ENCODE measurements at places on chromosomes 16 and 17. TPM values are rescaled to one million over a fixed set of nuclear protein-coding genes. Genes with fewer than 3 reads are reported as not detected.

The ABCC6 gene
- 0.15 TPM for total RNA-seq

The ANKFN1 gene
- total RNA-seq: not detected

The DPEP3 gene
- 2.0 TPM for total RNA-seq

The TRPV3 gene
- 18.2 TPM for total RNA-seq

The RHBDL3 gene
- total RNA-seq: not detected

The CRISPLD2 gene
- 0.25 TPM for total RNA-seq

The BAHCC1 gene
- total RNA-seq: 0.12 TPM

The RAB11FIP4 gene
- 70.5 TPM for total RNA-seq

DNA sequence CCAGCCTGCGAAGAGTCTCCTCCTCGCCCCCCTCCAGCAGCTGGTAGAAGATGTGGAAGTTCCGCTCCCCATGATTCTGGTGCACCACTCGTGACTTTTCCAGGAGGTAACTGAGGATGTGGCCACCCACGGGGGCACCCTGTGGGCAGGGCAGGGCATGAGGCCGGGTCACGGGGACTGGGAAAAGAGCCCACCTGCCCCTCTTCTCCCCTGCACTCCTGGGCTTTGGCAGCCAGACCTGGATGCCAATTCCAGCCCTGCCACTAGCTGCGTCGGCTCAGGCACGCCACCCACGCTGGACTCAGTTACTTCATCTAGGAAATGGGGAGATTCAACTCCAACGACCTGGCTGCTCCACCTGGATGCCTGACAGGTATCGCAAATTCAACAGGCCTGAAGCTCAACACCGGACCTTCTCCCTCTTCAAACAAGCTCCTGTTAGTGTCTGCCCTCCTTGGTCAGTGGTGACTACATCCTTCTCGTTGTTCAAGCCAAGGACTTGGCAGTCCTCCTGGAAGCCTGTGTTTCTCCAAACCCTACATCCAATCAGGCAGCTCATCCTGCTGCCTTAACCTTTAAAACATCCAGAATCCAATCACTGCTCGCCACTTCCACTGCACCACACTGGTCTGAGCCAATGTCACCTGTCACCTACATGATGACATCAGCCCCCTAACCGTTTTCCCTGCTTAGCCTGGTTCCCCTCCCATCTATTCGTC is 11.6 kb downstream of the MYO1C start:
- peaks cover 60% of the 10 kb centered on the region for H3K36me3 ChIP-seq
- H3K4me1 ChIP-seq: peaks cover 12% of the 10 kb centered on the region
- H3K27me3 ChIP-seq: no peaks in the 10 kb centered on the region

DNA sequence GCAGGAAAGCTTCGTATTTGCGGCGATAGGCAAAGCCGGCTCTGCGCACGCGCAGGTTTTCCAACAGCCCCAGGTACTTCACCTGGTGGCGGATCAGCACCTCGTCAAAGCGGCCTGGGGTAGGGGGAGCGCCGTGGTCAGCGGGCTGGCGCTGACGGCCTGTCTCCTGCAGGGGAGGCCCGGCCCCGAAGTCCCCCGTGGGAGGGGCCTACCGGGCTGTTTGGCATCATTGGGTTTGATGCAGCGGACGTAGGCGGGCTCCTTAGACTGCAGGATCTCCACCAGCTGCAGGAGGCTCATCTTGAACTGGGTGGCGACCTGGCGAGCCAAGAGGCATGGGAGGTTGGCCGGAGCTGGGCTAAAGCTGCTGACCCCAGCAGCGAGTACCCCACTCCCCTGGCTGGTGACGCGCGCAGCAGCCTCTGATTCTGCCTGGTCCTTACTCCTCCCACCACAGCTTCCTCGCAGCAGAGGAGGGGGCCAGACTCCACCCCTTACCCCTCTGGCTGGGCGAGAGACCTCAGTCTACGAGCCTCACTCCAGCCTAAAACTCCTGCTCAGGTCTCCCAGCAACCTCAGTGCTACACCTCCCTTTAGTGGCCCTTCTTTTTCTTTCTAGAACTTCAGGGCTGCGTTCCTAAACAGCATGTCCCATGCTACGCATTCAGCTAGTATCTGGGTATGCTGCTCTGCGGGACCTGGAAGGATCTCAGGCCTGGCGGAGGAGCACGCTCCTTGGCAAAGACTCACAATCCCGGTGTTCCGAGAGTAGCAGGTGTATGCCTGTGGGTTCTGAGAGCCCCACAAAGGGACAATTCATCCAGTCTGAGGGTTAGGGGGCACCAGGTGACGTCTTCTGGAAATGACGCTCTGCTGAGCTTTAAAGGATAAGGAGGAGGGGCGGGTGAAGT is 16.1 kb upstream of the CRK start:
- H3K36me3 ChIP-seq: peaks cover 39% of the 10 kb centered on the region
- no peak for DNase-seq
- no peaks in the 10 kb centered on the region for H3K27me3 ChIP-seq
- no peak overlapping the region for H3K4me3 ChIP-seq

DNA sequence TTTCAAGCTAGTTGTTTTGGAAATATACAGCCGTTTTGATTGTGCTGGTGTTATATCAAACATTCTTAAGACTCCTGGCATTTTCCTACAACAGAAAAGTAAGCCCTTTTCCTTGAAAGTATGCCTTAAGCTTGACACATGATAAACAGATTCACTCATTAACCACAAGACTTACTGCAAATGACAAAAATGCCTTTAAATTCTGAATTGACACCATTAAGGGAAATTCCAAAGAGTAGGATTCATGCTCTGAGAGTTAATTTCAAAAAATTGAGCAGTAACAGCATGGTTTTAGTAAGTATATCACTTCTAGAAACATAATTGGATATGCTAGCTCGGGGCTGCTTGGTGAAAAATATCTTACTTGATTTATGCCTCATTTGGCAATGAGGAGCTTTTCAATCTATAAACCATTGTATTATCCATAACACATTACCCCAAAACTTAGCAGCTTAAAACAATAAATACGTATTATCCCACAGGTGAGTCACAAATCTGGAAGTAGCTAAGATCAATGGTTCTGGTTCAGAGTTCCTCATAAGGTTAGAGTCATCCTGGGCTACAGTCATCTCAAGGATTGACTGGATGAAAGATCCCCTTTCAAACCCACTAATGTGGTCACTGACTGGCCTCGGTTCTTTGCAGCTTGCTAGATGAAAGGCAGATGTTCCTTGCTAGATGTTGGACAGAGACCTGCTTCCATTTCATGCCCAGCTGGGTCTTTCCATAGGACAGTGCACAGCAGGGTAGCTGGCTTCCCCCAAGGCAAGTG is 8.2 kb upstream of the PHAF1 start:
- H3K4me1 ChIP-seq: peaks cover 12% of the 10 kb centered on the region
- H3K27ac ChIP-seq: no peak overlapping the region
- H3K36me3 ChIP-seq: peaks cover 22% of the 10 kb centered on the region

DNA sequence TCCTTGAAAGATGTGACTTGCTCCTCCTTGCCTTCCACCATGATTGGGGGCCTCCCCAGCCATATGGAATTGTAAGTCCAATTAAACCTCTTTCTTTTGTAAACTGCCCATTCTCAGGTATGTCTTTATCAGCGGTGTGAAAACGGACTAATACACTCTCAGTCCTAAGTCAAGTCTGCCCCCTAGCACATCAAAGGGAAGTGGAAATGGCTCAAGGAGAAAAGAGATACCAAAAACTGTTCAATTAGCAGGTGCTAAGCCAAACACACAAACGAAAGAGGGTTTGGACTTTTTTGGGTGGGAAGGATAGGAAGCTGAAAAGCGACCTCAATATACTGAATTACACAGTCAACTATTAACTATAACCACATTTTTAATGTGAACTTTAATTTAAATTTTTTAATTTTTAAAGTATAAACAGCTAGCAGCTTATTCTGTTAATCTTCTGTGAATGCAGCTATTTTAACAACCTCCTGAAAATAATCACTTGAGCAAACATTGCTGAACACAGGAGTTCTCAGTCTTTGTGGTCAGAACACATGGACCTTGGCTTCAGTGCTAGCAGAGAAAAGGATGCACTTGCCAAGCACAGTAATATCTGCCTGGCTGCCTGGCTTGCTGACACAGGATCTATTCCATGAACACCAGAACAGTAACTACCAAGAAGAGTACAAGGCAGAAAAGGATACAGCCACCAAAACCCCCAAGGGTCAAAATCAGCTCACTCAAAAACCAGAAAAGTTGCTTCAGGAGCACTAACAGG is 10.9 kb downstream of the ZNF18 start:
- no peaks in the 10 kb centered on the region for H3K27me3 ChIP-seq
- no peak overlapping the region for H3K27ac ChIP-seq
- peaks cover 21% of the 10 kb centered on the region for H3K36me3 ChIP-seq

- DNase-seq: no peak
- no peak overlapping the region for H3K4me3 ChIP-seq
- no peak overlapping the region for H3K27ac ChIP-seq
- H3K4me1 ChIP-seq: peaks cover 5% of the 10 kb centered on the region
- peaks cover 18% of the 10 kb centered on the region for H3K27me3 ChIP-seq
Measured at GRCh38 chr17:57928928-57929327, 26.3 kb downstream of the CUEDC1 start.

GRCh38 chr16:88408561-88409142 is 25.9 kb downstream of the ZNF469 start:
- H3K36me3 ChIP-seq: no peaks in the 10 kb centered on the region
- H3K4me1 ChIP-seq: no peaks in the 10 kb centered on the region
- H3K4me3 ChIP-seq: no peak overlapping the region
- H3K27me3 ChIP-seq: no peaks in the 10 kb centered on the region
- no peak overlapping the region for H3K27ac ChIP-seq

DNA sequence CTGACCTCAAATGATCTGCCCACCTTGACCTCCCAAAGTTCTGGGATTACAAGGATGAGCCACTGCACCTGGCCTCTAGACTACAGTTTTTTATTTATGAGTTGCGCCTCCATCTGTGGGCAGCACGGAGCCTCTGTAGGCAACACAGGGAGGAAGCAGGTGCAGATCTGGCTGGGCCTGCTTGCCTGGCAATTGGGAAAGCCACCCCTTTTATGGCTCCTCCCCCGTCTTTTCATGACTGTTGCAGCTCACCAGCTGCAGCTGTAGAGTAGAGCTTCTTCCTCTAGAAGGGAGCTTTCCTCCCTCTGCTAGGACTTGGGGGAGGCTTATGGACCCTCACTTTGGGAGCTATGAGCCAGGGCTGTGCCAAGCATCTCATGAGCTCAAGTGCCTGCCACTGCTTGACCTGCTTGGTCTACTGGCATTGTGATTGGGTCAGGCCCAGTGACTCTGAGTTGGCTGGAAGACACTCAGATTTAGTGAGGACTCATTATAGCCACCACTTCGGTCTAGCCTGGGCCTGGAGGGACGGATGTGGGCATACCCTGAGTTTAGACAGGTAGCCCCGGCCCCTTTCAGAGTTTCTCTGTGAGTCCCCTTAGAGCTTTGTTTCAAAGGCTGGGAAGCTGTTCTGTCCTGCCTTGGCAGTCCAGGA is 6.9 kb upstream of the SLC7A6 start:
- H3K4me3 ChIP-seq: no peak overlapping the region
- H3K27ac ChIP-seq: peak overlapping the region; percentile 50
- DNase-seq: peak; percentile 76

- no peaks in the 10 kb centered on the region for H3K27me3 ChIP-seq
- H3K36me3 ChIP-seq: no peaks in the 10 kb centered on the region
- no peak for DNase-seq
- no peaks in the 10 kb centered on the region for H3K4me1 ChIP-seq
Measured at GRCh38 chr16:11410376-11411058, 65.3 kb downstream of the RMI2 start.

DNA sequence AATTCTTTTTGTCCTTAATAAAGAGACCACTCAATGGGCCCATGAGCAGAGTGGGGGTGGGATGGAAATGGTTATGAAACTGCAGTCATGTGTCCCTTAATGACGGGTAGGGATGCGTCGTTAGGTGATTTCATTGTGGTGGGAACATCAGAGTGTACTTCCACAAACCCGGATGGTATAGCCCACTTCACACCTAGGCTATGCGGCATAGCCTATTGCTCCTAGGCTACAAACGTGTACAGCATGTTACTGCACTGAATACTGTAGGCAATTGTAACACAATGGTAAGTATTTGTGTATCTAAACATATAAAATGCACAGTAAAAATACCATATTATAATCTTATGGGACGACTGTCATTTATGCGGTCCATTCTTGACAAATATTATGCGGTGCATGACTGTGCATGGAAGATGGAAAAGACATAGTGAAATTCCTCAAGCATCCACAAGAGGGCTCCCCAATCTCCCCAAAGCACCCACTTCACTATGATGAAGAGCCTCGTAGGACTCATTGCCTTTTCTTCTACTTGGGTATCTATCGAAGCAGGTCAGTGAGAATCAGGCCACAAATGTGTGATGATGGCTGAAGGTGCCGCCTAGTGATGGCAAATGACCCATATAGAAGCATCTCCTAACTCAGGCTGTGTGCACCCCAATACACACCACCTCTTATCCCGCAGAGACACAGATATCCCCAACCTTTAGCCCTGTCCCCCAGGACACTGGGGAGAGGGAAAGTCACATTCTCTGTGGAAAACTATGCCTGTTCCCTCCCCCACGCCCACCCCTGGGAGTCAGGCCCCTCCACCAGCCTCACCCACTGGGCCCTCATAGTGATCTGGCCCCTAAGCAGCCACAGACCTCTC is 43.5 kb downstream of the TBX21 start:
- no peaks in the 10 kb centered on the region for H3K36me3 ChIP-seq
- H3K4me3 ChIP-seq: no peak overlapping the region
- H3K27me3 ChIP-seq: peaks cover 48% of the 10 kb centered on the region
